DMS 273 treated with DMSO at 0.1 percent for 48 hours (cell line): ENCODE measurements at places on chromosomes 16 and 17.

DNA sequence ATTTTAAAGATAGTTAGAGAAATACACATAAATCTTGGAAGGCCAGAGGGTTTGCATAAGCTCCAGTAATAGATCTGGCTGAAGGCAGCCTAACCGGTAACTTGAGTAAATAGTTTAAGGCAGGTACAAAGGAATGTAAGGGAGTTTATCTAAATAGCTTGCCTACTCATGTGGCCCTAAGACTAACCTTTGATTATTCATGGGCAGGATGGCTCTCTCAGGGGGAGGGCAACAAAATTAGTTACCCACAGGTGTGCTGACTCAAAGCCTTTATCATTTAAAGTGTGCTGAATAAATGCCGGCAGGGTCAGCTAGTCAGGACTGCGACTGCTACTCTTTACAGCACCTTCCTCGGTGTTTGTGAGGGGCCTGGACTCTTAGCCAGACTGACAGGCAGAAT lies 761.3 kb upstream of the KIF2B start:
- no peak for DNase-seq

GRCh38 chr17:45333702-45334092 lies 16.9 kb upstream of the MAP3K14 start:
- no peak for DNase-seq

DNA sequence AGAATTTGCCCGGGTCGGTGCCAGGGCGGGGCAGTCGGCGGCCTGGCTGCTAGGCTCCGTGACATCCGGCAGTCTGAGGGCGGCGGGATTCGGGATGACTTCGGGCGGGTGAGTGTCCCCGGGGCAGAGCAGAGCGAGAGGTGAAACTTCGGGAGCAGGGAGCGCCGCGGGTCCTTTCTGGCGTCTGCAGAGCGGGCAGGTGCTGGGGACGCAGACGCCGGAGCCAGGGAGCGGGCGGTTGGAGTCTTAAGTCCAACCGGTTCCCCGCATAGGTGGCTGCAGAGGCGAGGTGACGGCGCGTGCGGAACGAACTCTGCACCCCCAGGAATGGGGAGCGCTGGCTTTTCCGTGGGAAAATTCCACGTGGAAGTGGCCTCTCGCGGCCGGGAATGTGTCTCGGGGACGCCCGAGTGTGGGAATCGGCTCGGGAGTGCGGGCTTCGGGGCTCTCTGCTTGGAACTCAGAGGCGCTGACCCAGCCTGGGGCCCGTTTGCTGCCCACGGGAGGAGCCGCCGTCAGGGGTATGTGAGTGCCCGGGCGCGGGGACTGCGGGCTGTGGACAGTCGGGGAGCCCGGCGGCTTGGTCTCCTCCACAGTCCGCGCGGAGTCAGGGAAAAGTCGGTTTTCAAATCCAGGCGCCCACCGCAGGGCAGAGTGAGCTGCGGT lies at the start of gene B4GALNT2:
Gene B4GALNT2, plus strand, starts transcription at position 71 of the 666 bp plus-strand sequence. Its CDS starts 24 bp downstream, at position 95.
- no peak for DNase-seq

- no peak for DNase-seq
Measured at GRCh38 chr17:21379080-21379711, 3.0 kb downstream of the KCNJ12 start.

- DNase-seq: no peak
Measured at GRCh38 chr17:50194140-50194933, 7.1 kb downstream of the COL1A1 start.

DNA sequence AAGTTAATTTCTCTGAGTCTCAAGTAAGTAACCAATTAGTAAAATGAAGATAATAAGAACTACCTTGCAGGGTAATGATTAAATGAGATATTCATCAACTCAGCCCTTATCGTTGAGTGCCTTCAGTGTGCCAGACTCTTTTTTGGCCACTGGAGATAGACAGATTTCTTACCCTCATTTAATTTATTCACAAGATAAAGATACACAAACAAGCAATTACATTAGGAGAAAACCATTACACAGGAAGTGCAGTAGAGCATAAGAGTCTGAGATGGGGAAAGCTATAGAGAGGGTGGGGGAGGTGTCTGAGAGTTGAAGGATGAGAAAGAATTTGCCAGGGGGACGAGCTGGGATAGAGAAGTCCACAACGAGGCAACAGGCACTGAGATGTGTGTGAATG lies 72.5 kb upstream of the BCAR1 start:
- no peak for DNase-seq

DNA sequence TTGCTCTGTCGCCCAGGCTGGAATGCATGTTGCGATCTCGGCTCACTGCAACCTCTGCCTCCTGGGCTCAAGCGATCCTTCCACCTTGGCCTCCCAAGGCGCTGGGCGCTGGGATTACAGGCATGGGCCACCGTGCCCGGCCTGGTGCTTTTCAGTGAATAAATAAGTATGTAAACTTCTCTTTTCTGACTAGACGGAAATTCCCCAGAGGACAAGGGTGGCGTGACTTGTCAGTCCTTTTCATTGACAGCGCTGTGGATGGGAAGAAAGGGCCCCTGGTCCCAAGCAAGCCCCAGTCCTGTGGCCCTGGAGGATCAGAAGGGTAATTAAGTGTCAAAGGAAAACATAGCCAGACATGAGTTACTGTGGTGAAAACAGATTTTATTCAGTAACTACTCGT lies 9.6 kb upstream of the SPN start:
- no peak for DNase-seq

DNA sequence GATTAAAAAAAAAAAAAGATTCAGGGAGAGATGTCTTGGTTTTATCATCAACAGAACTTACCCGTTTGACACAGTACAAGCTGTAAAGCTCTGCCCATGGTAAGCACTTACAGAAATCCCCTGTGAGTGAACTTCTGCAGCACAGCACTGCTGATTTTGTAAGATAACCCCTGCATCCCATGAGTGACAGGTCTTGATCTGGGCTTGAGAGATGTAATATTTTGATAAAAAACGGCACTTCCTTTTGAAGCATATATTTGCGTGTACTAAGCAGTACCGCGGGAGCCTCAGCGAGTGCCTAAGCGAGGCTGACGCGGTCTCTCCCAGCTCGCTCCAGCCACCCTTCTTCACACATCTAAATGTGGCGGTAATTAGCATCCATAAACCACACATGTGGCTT lies 50.5 kb downstream of the IKZF3 start:
- DNase-seq: no peak

DNA sequence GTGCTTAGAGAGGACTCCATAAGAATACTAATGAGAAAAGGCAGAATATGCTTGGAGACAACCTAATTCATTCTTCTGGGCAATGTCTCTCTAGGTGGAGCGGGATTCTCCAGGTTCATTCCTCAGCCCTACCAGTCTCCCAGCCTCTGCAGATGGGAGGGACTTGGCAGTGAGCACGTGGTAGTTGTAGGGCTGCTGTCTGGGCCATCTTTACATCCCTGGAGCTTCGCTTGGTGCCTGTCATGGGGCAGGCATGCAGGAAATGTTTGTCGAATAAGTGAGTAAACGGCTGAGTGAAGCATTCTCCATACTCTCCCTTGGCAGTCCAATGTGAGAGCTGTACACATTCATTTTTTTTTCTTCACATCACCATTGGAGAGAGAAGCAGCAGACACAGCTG lies 387.5 kb downstream of the UTP18 start:
- DNase-seq: no peak

DNA sequence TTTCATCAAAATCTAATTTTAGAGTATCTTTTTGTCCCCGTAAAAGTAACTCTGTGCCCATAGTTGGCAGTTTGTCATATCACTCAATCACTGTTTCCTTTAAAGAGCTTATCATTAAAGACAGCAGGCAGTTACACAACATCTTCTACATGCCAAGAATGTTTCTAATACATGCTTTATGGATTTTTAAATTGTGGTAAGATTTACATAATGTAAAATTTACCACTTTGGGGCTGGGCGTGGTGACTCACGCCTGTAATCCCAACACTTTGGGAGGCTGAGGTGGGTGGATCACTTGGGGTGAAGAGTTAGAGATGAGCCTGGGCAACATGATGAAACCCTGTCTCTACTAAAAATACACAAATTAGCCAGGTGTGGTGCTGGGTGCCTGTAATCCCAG lies 687.2 kb downstream of the WWOX start:
- DNase-seq: no peak

DNA sequence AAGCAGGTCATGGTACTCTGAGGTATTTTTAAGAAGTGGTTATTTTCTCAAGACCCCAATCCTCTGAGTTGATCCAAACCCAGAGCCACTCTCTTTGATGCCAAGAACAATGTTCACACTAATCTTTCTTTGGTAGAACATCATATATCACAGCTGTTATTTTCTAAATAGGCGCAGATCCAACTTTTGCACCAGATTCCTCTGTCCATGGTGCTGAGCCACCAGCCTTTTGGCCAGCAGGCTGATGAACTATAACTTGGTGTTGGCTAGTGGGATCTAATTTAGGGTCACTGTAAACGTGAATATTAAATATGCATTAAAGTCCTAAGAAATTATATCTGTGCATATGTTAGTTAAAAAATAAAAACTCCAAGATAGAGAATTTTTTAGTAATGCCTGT lies 7.0 kb upstream of the ZKSCAN2 start:
- no peak for DNase-seq

DNA sequence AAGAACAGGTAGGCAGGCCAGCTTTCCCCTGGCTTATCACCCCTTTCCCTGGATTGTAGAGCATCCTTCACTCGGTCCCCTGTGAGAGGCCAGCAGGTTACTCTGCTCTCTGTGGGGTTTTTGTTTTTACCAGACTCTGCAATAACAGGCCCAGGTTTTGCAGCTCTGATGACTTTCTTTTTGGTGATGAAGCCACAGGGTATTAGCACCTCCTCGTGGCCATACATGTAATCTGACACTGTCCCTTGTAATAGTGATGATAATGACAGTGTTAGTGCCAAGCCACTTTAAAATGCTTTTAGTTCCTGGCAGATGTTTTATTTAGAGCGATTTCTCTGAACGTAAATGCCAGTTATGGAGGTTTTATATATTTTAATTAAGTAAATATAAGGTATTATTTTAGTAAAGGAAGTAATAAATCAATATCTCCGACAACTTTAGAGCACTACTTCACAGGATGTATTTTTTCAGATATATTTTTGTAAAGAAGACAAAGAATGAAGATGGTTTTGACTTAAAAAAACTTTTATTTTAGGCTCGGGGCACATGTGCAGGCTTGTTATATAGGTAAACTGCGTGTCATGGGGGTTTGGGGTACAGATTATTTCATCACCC lies 38.0 kb upstream of the CPHXL start:
- DNase-seq: peak; percentile 41

DNA sequence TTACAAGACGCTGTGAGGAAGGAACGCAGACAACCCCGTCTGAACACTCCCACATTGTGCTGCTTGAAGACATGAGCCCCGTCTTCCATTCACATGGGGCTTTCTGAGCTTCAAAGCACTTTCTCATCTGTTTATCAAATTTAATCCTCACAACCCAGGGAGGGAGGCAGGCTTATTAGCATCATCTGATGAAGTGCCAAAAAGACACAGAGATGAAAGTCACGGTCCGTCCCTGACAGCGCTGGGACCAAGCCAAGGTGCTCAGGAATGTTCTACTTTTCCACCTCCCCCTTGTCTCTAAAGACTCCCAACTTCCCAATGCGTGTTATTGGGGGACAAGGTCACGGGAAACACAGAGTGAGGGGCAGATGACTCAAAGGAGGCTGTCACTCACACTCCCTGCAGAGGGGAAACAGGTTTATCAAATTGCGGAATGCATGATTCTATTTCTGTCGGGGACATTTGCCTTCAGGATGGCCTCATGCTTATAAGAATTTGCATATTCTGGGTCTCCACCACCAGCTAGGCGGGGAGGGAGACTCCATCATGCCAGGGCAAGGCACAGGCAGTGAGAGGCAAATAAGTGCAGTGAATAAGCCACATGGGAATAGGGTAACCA lies 10.7 kb downstream of the XYLT1 start:
- no peak for DNase-seq

DNA sequence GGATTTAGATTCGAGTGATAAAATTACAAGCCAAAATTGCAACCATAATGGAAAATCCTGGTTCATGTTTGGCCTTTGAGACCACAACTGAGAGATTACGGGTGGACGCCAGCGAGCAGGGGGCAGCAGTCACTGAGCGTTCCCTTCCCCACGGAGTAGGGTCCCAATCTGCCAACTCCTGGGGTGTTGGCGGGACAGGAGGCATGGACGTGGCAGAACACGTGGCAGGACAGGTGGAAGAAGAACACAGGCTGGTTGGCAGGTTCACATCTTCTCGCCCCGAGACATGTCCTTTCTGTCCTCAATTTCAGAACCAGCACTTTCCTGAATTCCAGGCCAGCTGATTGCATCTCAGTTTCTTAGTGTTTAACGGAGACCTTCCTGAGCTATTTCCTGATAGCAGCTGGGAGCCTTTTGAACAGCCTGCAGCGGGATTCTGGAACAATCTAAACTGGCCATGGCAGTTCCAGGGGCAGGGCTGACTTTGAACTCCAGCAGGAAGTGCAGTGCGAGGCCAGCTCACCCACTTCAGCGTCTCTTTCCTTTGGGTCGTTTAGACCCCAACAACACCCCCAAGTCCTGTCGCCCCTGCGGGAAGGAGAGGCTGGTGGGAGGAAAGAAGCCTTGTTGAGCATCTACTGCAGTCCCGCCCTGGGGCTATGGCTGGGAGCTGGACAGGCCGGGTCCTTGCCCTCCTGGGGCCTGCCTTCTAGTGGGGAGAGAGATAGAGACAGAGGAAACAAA lies 159.1 kb upstream of the FOXF1 start:
- no peak for DNase-seq

DNA sequence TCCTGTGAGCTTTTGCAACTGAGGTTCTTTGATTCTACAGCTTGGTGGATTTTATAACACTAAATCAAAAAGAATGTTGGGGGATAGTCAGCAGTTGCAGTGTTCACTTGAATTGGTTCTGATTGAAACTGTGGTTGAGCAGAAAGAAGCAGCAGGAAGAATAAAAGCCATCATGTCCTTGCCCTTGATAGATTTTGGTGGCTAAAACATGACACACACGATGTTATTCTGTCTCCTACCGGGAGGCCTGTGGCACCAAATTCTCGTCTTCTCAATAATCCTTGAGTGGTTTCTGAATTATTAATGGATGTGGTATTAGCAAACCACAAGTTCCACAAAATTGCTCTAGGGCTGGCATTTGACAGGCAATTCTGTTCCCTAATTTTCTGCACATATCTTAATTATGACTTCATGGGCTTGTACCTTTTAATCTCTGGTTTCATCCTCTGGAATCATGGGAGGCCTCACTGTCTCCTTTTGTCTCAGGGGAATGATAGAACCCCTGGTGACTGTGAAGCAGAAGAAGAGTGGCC lies 338.2 kb downstream of the SNX29 start:
- DNase-seq: no peak

DNA sequence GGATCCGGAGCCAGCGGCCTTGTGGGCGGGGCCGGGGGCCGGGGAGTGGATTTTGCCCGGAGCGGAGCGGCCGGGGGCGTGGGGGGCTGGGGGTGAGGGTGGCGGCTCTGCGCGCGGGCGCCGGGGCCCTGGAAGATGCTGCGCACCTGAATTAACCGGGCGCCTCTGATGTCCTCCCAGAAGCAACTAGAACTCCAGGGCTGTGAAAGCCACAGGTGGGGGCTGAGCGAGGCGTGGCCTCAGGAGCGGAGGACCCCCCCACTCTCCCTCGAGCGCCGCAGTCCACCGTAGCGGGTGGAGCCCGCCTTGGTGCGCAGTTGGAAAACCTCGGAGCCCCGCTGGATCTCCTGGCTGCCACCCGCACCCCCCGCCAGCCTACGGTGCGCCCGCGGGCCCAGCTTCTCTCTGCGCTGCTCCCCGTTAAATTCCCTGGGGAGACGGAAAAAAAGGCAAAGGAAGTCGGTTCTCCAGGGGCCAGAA lies 549 bp downstream of the SLC26A11 start:
- no peak for DNase-seq

GRCh38 chr16:57600952-57601580 lies 27.4 kb upstream of the ADGRG1 start:
- no peak for DNase-seq

GRCh38 chr16:65745-66144 lies 6.7 kb downstream of the RHBDF1 start:
- DNase-seq: peak; percentile 36

GRCh38 chr17:1724351-1724868 lies at the start of gene WDR81:
WDR81 (plus strand) TSS chr17:1724704; CDS start chr17:1724960, 256 bp downstream.
- DNase-seq: no peak
